Fibroblast of upper back skin (primary cell): ENCODE measurements at places on chromosomes 1 and 21.
A peak's percentile ranks its signal among the peaks of the same experiment; 100 is the strongest.

DNA sequence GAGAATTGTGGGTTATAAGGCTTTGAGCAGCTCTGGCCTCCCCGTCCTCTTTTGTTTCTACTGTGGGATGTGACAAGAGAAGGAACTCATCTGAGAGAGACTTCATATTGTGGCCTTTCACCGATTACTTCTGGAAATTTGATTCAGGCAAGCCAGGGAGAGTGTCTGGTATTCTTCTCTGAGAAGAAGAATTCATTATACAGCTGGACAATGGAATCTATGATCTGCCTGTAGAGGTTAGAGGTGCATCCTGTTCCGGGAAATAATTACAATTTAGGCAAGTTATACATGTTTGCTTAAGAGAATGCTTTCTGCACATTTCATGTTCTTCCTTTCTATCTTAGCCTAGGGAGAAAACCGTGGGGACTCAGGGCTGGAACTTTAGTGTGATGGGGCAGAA is 12.8 kb upstream of the RNU1-2 start:
- DNase-seq = no peak

GRCh38 chr1:151406176-151406575 is 6.8 kb downstream of the PSMB4 start:
- no peak for DNase-seq

GRCh38 chr1:41794031-41794430 is 124.7 kb downstream of the HIVEP3 start:
- DNase-seq = no peak

- no peak for DNase-seq
Observed at GRCh38 chr1:222861062-222861461, 46.2 kb downstream of the DISP1 start.

- peak; percentile 55 for DNase-seq
Observed at GRCh38 chr1:1004780-1005697, 5.1 kb upstream of the HES4 start.

GRCh38 chr1:7121622-7121988 is 336.4 kb downstream of the CAMTA1 start:
- no peak for DNase-seq

GRCh38 chr1:15345705-15346345 is 63.9 kb upstream of the EFHD2 start:
- no peak for DNase-seq

DNA sequence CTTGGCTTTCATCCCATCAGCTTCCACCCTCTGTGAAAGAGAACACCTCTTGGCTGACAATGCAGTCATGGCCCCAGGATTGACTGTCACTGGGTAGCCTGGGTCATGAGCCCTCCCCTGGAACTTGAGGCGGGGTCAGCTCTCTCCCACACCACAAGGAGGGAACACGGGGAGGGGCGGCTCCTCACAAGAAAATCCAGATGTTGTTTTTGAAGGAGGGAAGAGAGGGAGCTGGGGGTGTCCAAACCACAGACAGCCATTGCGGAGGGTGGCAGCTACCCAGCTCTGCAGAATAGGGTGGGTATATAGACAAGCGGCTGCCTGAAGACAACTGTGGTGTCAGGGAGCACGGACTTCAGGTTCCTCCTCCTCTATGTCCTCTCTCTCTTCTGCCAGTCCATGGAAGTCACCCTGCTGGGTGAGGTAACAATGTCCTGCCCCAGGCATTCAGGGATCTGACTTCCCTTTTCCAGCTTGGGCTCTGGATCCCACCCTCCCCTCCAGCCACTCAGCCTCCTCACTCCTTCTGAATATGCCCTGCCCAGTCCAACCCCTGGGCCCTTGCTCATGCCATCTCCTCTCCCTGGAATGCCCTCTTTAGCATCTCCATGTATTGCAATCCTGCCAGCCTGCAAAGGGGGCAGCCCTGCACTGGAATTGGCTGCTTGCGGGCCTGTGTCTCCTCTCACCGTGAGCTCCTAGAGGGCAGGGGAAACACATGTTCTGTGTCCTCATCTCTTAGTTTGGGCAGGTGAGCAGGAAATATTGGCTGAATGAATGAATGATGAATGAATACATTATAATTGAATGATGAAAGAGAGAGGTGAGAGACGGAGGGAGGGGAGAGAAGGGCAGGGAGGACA is 60.9 kb upstream of the RUNX3 start:
- DNase-seq = no peak

GRCh38 chr21:42818328-42818749 is 61.0 kb downstream of the WDR4 start:
- peak; percentile 18 for DNase-seq

DNA sequence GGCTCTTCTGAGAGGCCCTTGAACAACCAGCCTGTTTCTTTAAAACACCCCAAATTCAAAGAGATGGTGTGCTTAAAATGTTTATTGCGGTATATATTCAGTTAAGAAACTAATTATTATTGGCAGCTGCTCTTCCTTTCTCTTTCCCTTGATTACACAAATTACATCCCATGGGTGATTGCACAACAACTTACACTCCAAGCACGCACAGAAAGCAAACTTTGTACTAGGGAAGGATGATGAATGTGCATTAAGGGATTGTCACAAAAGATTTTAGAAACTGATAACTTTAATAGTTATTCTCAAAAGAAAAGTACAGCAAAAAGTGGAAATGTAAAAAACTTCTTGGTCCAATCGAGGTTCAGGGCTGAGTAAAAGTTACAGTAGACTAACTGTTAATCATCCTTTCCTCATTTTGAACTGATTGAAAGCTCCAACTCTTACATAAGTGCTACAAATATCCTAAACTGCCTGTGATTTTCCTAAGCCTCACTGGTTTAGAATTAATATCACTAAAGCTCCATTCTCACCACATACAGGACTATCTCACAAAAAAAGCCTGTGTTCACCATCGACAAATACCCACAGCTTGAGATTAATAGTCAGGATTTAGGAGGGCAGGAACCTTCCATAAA is 153.4 kb downstream of the TTLL7 start:
- peak; percentile 52 for DNase-seq

DNA sequence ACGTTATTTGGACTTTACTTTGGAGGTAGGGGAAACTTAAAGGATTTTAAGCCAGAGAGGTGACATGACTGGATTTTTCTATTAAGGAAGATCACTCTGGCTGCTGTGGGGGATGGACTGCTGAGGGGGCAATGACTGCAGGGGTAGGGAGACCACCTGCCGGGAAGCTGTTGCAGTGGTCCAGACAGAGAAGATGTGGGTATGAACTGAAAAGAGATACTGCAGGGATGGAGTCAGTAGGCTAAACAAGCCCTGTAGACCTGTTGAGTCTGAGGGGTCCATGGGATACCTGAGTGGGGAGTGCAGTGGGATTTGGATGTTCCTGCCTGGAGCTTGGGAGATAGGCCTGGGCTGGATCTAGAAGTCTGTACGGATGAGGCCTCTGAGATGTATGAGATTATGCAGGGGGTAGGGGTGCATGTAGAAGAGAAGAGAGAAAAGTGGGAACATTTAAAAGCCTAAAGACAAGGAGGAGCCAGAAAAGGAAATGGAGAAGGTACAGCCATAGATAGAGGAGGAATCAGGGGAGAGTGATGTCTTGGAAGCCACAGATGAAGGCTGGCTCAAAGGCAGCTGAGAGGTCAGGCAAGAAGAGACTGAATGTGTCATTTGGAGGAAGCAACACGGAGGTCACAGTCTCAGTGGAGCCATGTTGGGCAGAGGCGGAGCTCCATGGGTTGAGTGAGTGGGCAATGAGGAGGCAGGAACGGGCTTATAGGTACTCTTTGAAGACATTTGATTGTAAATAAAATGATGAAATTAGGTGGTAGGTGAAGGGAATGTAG is 25.9 kb upstream of the KCNA2 start:
- DNase-seq = no peak

- DNase-seq = no peak
Observed at GRCh38 chr1:187903223-187903622, 1074.5 kb downstream of the PLA2G4A start.

DNA sequence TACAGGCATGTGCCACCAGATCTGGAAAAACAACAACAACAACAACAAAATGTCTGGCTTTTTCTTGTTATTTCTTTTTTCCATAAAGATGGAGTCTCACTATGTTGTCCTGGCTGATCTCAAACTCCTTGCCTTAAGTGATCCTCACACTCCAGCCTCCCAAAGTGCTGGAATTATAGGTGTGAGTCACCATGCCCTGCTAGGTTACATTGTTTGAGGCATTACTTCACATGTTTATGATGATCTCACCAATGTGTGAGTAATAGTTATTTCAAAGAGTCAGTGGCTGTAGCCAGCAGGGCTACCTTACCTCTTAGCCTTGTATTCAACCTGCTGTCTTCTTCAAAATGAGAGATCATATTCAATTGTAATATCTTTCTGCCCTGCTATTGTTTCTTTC is 445.7 kb downstream of the AMY1C start:
- no peak for DNase-seq

GRCh38 chr21:32172106-32172505 is 106.7 kb downstream of the MIS18A start:
- DNase-seq = peak; percentile 12

GRCh38 chr1:147570907-147571306 is 29.6 kb downstream of the BCL9 start:
- no peak for DNase-seq

GRCh38 chr1:93816970-93817678 is 61.9 kb downstream of the DNTTIP2 start:
- DNase-seq = peak; percentile 81

DNA sequence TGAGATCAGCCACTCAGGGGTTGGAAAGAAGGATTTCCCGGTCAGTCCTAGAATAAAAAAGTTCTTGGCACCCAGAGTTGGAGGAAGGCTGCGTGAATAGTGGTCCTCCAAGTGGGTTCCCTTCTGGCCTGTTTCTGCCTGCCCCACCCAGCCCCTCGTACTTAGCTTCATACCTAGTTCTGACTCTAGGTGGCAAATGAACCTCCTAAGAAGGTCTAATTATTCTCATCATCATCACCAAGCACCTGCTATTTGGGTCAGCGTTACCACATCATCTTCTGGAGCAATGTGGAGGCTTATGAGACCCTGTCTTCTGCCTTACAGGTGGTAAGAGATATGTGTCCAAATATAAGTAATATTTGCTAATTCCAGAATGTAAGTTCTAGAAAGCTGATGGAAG is 35.9 kb upstream of the NFASC start:
- DNase-seq = no peak

- DNase-seq = no peak
Observed at GRCh38 chr1:231899713-231900435, 273.3 kb downstream of the DISC1 start.

DNA sequence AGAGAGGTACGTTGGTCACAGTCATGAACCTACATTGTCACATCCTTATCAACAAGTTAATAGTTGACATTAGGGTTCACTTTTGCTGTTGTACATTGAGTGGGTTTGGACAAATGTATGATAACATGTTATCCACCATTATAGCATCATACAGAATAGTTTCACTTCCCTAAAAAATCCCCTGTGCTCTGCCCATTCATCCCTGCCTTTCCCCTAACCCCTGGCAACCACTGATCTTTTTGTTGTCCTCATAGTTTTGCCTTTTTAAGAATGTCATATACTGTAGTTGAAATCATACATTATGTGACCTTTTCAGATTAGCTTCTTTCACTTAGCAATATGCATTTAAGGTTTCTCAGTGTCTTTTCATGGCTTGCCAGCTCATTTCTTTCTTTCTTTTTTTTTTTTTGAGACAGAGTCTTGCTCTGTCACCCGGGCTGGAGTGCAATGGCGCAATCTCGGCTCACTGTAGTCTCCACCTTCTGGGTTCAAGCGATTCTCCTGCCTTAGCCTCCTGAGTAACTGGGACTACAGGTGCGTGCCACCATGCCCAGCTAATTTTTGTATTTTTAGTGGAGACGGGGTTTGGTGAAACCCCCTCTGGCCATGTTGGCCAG is 50.6 kb downstream of the UCK2 start:
- no peak for DNase-seq

DNA sequence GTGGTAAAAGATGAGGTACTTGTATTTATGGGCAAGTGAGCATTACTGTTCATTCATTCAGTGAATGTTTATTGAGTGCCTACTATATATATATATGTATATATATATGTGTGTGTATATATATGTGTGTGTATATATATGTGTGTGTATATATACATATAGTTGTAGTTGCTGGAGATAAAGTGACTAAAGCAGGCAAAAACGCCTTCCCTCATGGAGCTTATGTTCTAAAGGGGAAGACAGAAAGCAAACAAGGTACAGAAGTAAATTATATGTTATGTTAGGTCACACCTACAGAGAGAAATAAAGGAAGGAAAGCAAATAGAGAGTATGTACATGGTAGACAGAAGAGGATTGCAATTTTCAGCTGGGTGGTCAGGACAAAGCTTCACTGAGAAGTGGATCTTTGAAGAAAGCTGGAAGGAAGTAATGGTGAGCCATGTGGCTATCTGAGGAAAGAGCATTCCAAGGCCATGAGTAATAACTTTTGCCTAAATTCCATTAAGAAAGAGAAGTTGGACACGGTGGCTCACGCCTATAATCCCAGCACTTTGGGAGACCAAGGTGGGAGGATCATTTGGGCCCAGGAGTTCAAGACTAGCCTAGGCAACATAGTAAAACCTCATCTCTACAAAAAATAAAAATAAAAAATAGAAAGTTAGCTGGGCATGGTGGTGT is 33.5 kb upstream of the KLF17 start:
- DNase-seq = peak; percentile 85

DNA sequence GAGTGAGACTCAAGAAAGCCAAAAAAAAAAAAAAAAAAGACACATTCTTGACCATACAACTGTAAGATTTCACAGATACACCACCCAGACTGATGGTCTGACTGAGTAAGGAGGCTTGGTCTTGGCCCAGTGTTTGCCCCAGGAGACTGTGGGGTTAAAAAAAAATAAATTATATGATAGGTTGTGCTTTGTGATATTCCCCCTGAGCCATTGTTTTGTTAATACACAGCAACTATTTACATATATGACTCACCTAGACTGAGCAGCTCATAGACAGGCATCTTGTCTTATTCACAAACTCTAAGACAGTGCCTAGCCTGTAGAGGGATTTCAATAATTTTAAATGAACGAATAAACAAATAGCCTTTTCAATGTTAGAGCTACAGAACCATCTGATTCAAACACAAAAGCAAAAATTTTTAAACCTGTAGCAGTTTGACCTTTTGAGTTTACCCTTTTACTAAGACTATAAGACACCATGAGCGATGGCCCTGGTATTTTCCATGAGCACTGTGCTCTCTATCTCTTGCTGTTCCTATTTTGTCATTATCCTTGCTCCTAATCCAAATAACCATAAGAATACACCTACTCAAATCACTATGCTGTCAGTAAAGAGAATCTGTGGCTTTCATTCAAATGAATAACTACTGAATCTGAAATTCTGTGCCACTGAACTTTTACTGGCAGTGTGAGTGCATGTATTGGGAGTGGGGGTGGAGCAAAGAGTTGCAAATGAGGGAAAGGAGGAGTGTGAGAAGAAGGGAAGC is 199.4 kb upstream of the PTBP2 start:
- peak; percentile 49 for DNase-seq

GRCh38 chr1:207205614-207206061 is 101.6 kb downstream of the C4BPA start:
- no peak for DNase-seq

GRCh38 chr21:42338729-42339715 is 11.8 kb downstream of the TFF2 start:
- DNase-seq = no peak
